Testis (tissue), 5 donors: ENCODE measurements at places on chromosomes 7 and 10. TPM values are rescaled to one million over a fixed set of nuclear protein-coding genes. Genes with fewer than 3 reads are reported as not detected.

Gene METTL27
- total RNA-seq, result 3.7 TPM

Gene COBL
- total RNA-seq, result 12.3 TPM

Gene CCDC136
- 265 TPM for total RNA-seq

Gene CRHR2
- total RNA-seq, result 1.2 TPM

Gene ASAH2
- total RNA-seq, result 5.6 TPM

Gene CYP3A7
- total RNA-seq, result not detected

Gene MSS51
- total RNA-seq, result 3.5 TPM

Gene ABCA13
- total RNA-seq, result 7.3 TPM

Gene CALML5
- 0.50 TPM for total RNA-seq

Gene C10orf53
- 14.8 TPM for total RNA-seq

Gene ARHGEF5
- 5.2 TPM for total RNA-seq

Gene WNT8B
- 0.37 TPM for total RNA-seq

Gene HKDC1
- 1.9 TPM for total RNA-seq

Gene COL28A1
- total RNA-seq, result 9.2 TPM

Gene CEP41
- 91.6 TPM for total RNA-seq

Gene CLEC5A
- total RNA-seq, result 0.74 TPM

Gene ERVW-1
- 7.5 TPM for total RNA-seq

Gene INSYN2A
- total RNA-seq, result 2.4 TPM

Gene NUTM2E
- 0.12 TPM for total RNA-seq

Gene PTF1A
- total RNA-seq, result 5.1 TPM

Gene DDX56
- total RNA-seq, result 58.8 TPM

Gene GBX1
- 15.6 TPM for total RNA-seq

Gene MICALL2
- total RNA-seq, result 29.4 TPM

Gene TCTN3
- total RNA-seq, result 29.3 TPM

Gene NRP1
- 17.1 TPM for total RNA-seq

Gene SEMA3C
- total RNA-seq, result 78.8 TPM

Gene CCNJ
- total RNA-seq, result 7.0 TPM

Gene PRTFDC1
- total RNA-seq, result 2.7 TPM

Gene PILRA
- 18.0 TPM for total RNA-seq

Gene PNLIP
- total RNA-seq, result 0.74 TPM

Gene CFAP43
- 37.8 TPM for total RNA-seq

Gene NMT2
- total RNA-seq, result 56.6 TPM

Gene IFIT2
- 1.6 TPM for total RNA-seq
